ENCODE measurements at places on chromosomes 12 and 14.

GRCh38 chr12:55972042-55972441 lies 1.8 kb upstream of the RAB5B start:
- DNase-seq: no peak

GRCh38 chr12:52250048-52250990 lies 17.3 kb downstream of the KRT7 start:
- no peak for DNase-seq

- DNase-seq: no peak
Measured at GRCh38 chr14:21201732-21202462, 46.0 kb upstream of the OR5AU1 start.

DNA sequence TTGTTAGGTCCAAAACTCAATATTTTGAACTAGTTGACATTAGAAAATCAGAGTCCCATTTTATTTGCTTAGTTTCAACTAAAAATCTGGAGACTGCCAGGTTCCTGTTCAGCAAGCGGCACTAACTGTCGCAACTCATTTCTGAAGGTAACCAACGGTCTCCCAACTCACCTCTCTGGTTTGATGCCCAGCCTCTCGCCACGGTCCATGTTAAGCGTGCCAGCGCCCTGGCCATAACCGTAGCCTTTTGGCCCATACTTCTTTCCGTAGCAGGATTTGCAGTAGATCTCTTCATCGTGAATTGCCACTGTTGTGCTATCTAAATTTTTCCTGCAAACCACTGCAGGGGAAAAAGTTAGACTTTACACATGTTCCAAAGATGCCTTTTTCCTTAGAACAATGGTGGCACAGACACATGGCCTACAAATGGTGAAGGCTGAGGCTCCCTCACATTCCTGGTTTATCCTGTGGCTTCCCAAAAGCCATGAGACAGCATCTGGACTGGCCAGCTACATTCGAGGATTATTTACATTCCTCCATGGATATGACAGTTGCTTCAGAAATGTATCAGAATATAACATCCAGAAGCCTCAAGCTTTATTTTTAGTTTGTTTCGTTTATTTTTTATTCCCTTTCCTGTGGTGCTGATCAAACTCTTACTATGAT lies 15.7 kb downstream of the CSRP2 start:
- no peak for DNase-seq

DNA sequence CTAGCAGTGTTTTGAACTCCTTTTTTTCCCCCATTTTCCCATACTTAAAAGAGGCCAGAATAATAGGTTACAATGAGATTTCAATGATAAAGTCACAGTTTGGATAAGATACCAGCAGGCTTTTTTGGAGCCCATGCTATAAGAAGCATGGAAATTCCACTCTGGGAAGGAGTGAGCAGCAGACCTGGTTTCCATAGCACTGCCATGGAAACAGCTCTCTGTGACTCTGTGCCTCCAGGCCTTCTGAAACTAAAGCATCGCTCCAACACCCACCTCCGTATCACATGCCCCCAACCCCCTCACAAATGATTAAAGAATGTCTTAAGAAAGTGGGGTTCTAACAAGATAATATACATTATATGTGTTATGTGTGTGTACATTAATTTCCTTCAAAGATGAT lies 165.0 kb downstream of the GRIN2B start:
- DNase-seq: no peak

DNA sequence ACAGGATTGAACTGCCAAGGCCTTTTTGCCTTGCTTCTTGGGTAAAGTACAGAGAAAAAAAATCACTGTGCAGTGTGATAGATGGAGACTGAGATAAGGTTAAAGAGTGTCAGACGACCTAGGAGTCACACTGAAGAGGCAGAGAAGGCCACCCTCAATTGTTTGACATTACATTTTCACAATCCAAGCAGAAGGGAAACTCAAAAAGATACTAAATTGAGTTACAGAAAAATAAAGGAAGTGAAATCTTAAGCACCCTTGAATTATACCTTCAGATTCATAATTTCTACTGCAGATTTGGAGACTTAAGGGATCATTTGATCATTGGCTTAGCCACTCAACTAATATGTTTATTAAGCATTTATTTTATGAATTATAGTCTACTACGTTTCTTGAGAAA lies 97.1 kb downstream of the MYF5 start:
- DNase-seq: no peak

DNA sequence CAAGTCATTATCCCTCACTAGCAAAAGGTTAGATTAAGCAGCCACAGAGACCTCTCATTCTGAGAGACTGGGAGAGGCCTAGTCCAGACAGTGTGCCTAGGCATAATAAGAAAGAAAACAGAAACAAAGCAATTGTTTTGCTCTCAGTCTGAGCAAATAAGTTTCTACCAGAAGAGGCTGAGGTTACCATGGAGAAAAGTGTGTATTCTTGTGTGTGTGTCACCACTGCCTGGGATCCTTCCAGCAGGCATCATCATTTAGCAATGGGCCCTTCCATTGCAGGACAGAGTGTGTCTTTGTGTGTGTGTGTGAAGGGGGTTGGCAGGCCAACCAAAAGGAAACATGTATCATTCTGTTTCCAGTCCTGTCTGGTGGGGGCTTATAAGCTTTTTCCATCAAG lies 3.7 kb downstream of the EFS start:
- DNase-seq: no peak

DNA sequence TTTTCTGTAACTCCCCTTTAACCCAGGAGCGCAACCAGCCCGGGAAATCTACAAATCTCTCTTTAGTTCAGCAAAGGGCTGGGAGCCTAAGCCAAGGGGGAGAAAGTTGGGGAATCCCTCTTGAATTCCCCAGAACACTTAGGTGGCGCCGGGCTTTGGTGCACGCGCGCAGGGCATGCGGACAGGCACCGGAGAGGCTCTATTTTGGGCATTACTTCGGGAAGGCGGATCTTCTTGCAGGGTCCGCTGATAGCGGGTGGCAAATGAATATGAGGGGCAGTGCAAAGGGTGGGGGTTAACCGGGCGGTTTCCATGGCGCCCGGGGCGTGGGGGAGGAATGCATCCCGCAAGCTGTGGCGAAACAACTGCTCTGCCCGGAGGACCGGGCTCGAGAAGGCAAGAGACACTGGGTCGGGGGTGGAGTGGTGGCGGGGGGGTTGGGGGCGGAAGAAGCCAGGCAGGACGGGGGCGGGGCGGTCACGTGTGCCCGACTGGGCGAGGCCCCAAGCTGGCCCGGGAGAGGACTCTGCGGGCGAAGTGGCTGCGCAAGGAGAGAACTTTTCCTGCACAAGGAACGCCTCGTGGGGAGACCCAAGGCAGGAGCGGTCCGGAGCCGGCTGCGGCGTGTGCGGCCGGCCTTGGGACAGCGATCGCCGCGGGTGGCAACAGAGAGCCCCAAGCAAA lies at the start of gene FLVCR2:
FLVCR2 (plus strand) TSS at position 519 of the 684 bp plus-strand sequence. CDS start 353 bp downstream, outside the sequence.
- peak; percentile 38 for DNase-seq

DNA sequence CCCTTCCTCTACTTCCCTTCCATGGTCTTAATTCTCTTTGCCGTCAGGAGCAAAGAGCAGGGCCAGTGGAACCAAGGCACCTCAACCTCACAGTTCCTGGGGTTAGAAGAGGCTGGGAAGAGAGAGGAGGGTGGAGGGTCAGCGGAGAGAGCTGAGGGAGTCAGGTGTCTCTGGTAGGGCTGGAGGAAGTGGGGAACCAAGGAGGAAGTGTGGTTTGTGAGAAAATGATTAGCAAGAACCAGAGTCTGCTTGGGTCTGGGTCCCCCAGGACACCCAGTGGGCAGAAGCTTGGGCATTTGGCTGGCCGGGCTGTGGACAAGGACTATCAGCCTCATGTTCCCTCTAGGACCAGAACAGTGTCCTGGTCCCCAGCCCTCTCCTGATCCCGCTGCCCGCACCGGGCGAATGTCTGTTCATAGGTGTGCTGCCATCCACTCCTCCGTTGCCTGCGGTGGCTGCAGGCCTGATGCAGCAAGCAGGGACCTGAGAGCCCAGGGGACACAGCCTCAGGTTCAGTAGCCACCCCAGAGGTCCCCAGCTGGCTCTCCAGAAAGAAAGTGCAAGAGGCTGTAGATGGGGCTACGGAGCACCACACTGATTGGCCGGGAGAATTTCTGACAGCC lies 2.3 kb downstream of the HOXC12 start:
- DNase-seq: no peak

DNA sequence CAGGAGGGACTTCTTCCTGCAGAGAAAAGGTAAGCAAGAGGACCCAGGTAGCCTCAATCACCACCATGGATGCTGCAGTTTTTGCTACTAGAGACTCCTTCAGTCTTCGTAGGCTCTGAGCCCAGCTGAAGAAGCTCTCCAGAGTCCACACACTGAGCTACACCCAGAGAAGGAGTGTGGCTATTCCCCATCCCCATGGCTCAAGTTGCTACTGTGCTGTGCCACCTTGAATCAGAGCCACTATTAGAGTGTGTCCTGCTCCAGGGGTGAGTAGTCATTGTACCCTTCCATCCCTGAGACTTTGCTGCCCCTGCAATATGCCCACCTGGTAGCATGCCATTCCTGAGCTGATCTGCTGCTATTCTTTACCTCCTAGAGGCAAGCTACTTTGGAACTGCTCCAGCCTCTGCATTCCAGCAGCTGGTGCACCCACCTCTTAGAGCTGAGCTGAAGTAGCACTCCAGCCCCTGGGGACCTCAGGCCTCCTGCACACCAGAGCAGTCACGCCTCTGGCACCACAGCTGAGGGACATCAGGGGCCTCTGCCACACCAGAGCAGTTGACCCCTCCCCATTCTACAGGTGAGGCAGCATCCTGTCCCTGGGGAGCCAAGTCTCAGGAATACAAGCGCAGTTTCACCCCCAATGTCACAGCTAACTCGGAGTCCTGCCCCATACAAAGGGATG lies 213.0 kb downstream of the TRHDE start:
- DNase-seq: no peak

DNA sequence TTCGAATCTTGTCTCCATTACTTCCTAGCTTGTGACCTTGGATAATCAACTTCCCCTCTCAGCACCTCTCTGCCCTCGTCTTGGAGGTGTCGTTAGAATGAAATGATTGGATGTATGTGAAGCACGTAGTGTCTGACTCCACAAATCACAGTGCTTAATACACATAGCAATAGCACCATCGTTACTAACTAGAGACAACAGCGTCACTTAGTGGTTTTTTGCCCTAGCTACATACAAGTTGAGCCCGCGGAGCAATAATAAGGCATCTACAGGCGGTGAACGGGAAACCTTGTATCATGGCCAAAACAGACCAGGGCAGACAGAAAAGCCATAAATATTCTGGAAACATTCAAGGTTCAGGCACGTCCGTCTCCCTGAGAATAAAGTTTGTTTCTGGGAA lies 154.9 kb downstream of the ASCL4 start:
- no peak for DNase-seq

- peak; percentile 50 for DNase-seq
Measured at GRCh38 chr14:63388766-63389431, 70.2 kb upstream of the GPHB5 start.

DNA sequence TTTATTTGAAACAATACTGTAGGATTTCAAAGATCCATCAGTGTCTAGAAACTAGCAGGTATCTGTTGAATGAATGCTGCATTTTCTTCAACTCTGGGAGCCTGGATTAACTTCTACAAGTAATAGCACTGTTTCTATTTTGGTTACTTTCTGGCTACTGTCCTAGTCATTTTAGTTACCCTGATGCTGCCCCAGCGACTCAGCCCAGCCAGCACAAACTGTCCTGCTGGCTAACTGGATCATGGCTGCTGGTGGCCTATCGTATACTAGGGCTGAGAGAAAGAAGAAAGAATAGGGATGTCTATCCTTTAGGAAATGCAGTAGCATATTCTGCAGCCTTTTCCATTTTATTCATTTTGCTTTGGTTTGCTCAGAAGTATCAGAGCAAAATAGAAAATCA lies 53.9 kb downstream of the NTN4 start:
- DNase-seq: no peak

DNA sequence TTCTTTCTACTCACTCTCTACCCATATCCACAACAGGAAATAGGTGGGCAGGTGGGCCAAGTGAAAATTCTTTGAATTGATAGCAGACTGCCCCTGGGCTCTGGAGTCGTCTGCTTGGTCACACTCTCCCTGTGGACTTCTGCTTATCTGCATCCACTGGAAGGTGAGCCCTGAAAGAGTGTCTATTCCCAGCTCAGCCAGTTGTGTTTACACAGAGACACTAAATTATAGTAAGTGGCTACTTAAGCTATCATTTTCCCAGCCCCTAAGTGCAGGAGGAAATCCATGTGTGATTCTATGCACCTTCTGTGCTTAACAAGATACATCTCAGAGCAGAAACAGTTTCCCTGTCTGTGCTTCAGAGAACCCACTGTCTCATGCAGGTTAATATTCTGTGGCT lies 338.4 kb downstream of the FUT8 start:
- DNase-seq: no peak

DNA sequence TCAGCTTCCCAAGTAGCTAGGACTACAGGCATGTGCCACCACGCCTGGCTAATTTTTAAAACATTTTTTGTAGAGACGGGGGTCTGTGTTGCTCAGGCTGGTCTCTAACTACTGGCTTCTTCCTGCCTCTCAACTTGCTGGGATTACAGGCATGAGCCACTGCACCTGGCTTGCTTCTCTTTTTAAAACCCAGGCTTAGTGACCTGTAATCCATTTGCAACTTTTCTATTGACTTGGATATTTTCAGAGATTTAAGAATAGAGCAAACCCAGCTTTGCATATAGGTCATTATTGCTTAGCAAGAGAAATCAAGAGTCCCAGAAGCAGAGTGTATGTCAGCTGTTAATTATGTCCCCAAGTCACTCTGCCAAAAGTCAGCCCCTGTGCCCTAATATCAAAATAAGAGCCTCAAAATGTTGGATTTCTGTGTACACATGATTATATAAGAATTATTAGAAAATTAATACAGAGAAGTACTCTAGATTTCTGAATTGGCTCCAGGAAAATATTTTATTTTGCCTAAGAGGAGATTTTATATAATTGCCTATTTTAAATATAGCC lies 24.9 kb downstream of the TCP11L2 start:
- no peak for DNase-seq

- no peak for DNase-seq
Measured at GRCh38 chr12:111250251-111250881, 118.5 kb downstream of the PHETA1 start.

GRCh38 chr12:91119089-91119488 lies 7.8 kb upstream of the LUM start:
- DNase-seq: no peak

GRCh38 chr12:16012117-16012516 lies 101.0 kb downstream of the DERA start:
- no peak for DNase-seq
